Lung (tissue), 17 donors: ENCODE measurements at places on chromosomes 6 and 20. TPM values are rescaled to one million over a fixed set of nuclear protein-coding genes. Genes with fewer than 3 reads are reported as not detected.

Gene ARMC12
- 0.20 TPM for total RNA-seq

Gene PBOV1
- total RNA-seq: not detected

Gene GABBR1
- total RNA-seq: 28.4 TPM

Gene SLC12A5
- total RNA-seq: not detected

Gene CTAGE9
- total RNA-seq: not detected

GRCh38 chr6:112877134-112878100, 530.3 kb downstream of the RFPL4B start:
- H3K27me3 ChIP-seq: no peaks in the 10 kb centered on the region
- no peak overlapping the region for H3K4me3 ChIP-seq
- H3K4me1 ChIP-seq: no peaks in the 10 kb centered on the region
- no peak overlapping the region for H3K27ac ChIP-seq
- no peaks in the 10 kb centered on the region for H3K36me3 ChIP-seq

- H3K27me3 ChIP-seq: no peaks in the 10 kb centered on the region
- no peak overlapping the region for H3K4me3 ChIP-seq
- no peak overlapping the region for H3K27ac ChIP-seq
- DNase-seq: no peak
- no peaks in the 10 kb centered on the region for H3K4me1 ChIP-seq
- peaks cover 11% of the 10 kb centered on the region for H3K36me3 ChIP-seq
Observed at GRCh38 chr6:129429956-129430355, 280.0 kb downstream of the ARHGAP18 start.

- no peaks in the 10 kb centered on the region for H3K4me1 ChIP-seq
- no peak for DNase-seq
- H3K27me3 ChIP-seq: no peaks in the 10 kb centered on the region
- H3K27ac ChIP-seq: no peak overlapping the region
Observed at GRCh38 chr6:119310486-119311036, 39.0 kb downstream of the MAN1A1 start.

DNA sequence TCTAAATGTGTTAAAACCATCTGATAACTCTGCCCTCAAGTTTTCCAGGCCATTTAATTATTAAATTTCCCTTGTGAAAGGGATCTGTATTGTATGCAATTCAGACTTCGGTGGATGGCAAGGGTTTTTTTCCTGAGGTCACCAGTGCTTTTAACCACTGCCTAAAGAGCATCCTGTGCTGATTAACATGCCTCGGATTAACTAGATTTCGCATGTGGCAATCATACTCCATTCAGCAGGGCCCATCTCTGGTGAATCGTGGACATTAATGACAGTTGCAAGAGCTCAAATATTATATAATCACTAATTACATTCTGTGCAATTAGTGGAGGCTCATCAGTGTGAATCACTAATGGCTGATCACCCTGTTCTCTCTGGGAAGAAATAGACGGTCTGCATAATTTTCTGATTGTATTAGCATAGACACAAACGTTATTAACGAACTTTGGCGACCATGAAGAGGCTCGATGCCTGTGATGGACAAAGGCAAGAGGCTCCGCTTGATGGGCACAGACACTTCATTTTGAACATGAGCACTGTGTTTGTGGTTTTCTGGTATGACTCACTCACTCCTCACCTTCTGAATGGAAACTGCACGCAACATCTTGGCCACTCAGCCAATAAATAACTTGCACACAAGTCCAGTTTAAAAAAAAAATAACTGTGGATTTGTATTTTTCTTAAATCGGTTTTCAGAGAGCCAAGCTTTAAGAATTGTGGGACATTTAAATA, 31.4 kb downstream of the LINC00237 start:
- no peaks in the 10 kb centered on the region for H3K36me3 ChIP-seq
- H3K4me3 ChIP-seq: no peak overlapping the region
- H3K27me3 ChIP-seq: peaks cover 4% of the 10 kb centered on the region
- H3K4me1 ChIP-seq: no peaks in the 10 kb centered on the region
- no peak overlapping the region for H3K27ac ChIP-seq

DNA sequence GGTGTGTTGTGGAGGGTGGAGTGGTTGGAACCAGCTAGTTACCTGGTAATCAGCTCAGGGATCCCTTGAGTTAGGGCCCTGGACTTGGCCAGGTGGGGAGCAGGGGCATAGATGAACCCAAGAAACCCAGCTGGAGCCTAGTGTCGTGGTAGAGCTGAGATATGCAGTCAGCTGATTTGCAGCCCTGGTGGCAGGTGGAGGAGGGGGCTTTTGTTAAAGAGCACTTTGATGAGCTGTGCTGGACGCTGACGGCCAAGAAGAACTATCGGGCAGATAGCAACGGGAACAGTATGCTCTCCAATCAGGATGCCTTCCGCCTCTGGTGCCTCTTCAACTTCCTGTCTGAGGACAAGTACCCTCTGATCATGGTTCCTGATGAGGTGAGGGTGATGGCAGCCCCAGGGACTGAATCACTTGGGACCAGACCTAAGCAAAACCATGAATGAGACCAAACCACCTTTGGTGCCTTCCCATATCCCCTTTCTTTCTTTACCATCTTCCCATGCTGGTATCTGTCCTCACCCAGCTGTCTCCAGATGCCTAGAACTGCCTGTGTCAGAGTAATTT, 12.7 kb downstream of the DEF6 start:
- DNase-seq: no peak
- peaks cover 13% of the 10 kb centered on the region for H3K4me1 ChIP-seq
- no peak overlapping the region for H3K27ac ChIP-seq
- H3K4me3 ChIP-seq: no peak overlapping the region

GRCh38 chr6:149012040-149012545, 265.3 kb downstream of the UST start:
- H3K36me3 ChIP-seq: no peaks in the 10 kb centered on the region
- no peak overlapping the region for H3K27ac ChIP-seq
- no peak for DNase-seq
- no peaks in the 10 kb centered on the region for H3K27me3 ChIP-seq
- no peak overlapping the region for H3K4me3 ChIP-seq

GRCh38 chr20:16392346-16392745, 180.9 kb downstream of the KIF16B start:
- DNase-seq: no peak
- H3K36me3 ChIP-seq: no peaks in the 10 kb centered on the region
- no peaks in the 10 kb centered on the region for H3K4me1 ChIP-seq
- H3K27me3 ChIP-seq: no peaks in the 10 kb centered on the region
- no peak overlapping the region for H3K4me3 ChIP-seq
- no peak overlapping the region for H3K27ac ChIP-seq

DNA sequence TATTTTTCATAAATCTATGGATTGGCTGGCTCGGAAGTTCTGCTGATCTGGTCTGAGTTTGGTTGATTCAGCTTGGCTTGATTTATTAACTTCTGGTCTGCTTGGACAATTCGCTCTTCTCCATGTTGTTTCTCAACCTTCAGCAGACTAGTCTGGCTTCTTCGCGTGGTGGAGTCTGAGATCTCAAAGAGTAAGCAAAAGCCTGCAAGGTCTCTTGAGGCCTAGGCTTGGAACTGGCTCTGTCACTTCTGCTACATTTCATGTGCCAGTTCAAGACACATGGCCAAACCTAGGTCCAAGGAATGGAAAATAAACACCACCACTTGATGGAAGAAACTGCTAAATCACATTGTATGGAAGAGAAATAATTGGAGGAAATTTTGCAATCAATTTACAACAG, 115.1 kb upstream of the JAG1 start:
- no peaks in the 10 kb centered on the region for H3K4me1 ChIP-seq
- H3K27ac ChIP-seq: no peak overlapping the region
- no peaks in the 10 kb centered on the region for H3K27me3 ChIP-seq
- DNase-seq: no peak
- H3K36me3 ChIP-seq: no peaks in the 10 kb centered on the region

DNA sequence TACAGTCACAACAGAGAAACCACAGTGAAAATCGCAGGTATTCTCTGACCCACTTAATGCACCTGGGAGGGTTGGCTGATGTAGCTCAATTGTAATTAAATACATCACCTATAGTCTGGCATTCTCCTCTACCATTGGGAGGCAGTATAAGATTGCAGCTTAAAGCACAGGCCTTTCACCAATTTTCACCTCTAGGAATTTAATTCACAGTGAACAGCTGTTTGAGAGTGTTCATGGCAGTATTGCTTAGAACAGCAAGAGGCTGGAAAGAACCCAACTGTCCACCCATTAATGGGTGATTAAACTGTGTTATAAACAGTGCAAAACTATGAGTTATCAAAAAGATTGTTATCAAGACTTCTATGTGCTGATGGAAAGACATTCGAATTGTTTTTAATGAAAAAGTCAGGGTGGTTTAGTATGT, 2.0 kb downstream of the EDEM2 start:
- DNase-seq: peak; percentile 92
- H3K27ac ChIP-seq: no peak overlapping the region
- peaks cover 5% of the 10 kb centered on the region for H3K36me3 ChIP-seq
- H3K4me1 ChIP-seq: peaks cover 5% of the 10 kb centered on the region

DNA sequence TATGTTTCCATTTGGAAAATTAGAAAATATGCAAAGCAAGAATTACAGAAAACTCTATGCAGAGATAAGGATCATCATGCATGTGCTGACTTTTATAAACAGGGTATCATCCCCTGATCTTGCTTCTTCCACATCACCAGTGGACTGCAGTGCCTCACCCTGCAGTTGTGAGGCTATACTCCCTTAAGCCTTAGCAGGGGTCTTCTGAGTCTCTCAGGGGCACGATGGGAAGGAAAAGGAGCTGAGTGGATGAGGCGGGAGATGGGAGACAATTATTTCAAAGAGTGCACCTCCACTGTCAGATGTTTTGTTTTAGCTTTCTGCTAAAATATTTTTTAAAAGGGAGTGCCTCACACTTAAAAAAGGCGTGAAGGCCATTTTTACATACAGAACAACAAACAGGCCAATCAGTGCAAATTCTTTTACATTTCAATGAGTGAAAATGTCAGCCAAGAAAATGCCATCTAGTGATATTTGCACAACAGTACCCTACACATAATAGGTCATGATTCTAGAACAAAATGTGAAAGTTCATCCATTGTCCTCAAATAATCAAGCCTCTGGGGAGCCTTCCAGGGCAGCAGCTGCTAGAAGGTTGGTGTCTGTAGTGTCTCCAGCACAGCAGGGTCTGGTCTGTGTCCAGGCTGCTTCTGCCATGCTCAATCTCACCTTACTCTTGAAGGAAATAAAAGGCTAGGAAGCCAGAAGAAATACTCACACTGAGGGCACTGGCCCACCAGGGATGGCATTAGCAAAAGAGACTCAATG, 13.2 kb upstream of the SERPINB9 start:
- H3K36me3 ChIP-seq: no peaks in the 10 kb centered on the region
- no peaks in the 10 kb centered on the region for H3K27me3 ChIP-seq
- H3K27ac ChIP-seq: no peak overlapping the region
- no peaks in the 10 kb centered on the region for H3K4me1 ChIP-seq
- no peak for DNase-seq
- H3K4me3 ChIP-seq: no peak overlapping the region

GRCh38 chr20:17843246-17844132, 125.1 kb downstream of the SNX5 start:
- peaks cover 13% of the 10 kb centered on the region for H3K4me1 ChIP-seq
- H3K4me3 ChIP-seq: no peak overlapping the region
- H3K36me3 ChIP-seq: no peaks in the 10 kb centered on the region

GRCh38 chr6:144675231-144675861, 390.2 kb downstream of the UTRN start:
- no peak overlapping the region for H3K4me3 ChIP-seq
- H3K27me3 ChIP-seq: no peaks in the 10 kb centered on the region
- H3K27ac ChIP-seq: no peak overlapping the region
- H3K4me1 ChIP-seq: no peaks in the 10 kb centered on the region
- DNase-seq: no peak
- no peaks in the 10 kb centered on the region for H3K36me3 ChIP-seq

DNA sequence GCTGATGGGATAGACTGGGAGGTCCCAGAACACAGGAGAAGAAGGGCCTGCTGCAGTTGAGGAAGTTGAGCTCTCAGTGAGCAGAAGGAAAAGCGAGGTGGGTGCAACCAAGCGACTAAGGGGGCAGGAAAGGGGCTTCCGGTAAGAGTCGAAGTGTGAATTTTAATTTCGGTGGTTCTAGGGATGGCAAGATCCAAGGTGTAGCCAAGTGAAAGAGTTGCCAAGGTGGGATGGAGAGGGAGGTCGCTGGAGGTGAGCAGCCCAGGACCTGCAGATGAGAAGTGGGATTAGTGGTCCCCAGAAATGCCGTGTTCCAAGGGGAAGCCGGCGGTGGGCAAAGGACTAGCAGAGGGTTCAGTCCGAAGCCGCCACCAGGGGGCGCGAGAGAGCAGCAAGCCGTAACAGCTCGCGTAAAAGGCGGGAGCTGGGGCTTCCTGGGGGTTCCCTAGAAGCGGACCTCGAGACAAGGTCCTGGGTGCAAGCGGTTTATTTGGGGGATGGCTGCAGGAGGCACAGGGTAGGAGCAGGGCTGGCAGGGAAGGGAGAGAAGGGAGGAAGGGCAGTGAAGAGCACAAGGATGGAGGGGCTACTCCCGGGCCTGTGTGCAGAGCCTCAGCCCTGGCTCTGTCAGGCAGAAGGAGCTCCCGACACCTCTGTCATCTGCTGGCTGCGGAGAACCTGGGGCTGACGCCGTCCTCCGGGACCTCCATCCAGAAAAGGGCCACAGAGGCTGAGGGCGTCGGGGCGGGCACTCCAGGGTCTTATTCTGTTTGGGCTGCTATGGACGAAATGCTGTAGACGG, 103.6 kb downstream of the PAX1 start:
- H3K4me1 ChIP-seq: no peaks in the 10 kb centered on the region
- peak; percentile 24 for DNase-seq
- H3K27ac ChIP-seq: no peak overlapping the region

GRCh38 chr6:170270984-170271593, 19.8 kb downstream of the DLL1 start:
- H3K27me3 ChIP-seq: no peaks in the 10 kb centered on the region
- no peaks in the 10 kb centered on the region for H3K36me3 ChIP-seq
- peaks cover 4% of the 10 kb centered on the region for H3K4me1 ChIP-seq
- H3K4me3 ChIP-seq: no peak overlapping the region

DNA sequence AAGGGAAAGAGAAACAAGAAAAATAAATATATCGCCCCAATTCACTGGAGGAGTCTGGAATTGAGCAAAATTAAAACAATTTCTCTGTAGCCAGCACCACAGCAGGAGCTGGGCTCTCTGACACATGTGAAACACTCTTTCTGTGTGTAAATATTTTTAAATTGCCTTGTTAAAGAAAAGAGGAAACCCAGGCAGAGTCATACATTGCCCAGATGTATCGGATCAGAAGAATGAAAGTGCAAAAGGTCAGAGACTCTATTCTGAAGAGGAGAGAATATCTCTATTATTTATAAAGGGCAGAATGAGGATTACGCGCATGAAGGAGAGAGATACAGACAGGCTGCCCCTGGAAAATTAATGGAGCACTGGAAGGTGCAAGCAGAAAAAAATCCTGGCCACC, 127.0 kb upstream of the MAN1A1 start:
- no peak overlapping the region for H3K4me3 ChIP-seq
- no peak overlapping the region for H3K27ac ChIP-seq
- no peaks in the 10 kb centered on the region for H3K4me1 ChIP-seq
- no peaks in the 10 kb centered on the region for H3K36me3 ChIP-seq
